Heart left ventricle (tissue), 16 donors: ENCODE measurements at places on chromosomes 4 and X.

DNA sequence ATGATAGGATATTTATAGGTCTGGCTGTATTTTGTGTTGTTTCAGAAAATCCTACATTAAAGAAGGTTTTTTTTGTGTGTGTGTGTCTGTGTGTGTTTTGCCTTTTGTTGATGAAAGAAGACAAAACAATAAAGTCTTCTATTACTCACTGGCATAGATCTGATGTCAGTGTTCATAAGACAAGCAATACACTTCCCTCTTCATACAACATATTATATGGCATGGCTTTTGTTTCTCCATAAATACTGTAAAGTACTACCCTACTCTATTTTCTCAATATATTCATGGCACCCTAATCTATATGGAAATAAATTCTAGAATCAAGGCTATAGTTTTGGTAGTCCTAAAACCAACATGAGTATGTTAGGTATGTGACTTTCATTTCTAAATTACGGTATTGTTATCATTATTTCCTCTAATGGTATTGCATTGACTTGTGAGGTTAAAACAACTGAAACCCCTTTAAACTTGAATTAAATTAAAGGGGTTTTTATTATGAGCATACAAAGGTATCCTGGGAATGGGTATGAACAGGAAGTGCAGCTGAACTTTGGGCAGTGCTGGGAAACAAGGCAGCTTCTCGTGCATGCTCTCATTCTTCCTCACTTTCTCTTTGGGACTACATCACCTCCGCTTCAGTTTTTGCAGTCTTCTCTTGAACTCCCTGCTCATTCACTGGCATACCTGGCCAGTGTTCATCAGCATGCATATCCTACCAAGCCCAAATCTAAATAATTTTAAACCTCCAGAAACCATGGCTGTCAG, 70.5 kb upstream of the PRSS48 start:
- no peak for DNase-seq

DNA sequence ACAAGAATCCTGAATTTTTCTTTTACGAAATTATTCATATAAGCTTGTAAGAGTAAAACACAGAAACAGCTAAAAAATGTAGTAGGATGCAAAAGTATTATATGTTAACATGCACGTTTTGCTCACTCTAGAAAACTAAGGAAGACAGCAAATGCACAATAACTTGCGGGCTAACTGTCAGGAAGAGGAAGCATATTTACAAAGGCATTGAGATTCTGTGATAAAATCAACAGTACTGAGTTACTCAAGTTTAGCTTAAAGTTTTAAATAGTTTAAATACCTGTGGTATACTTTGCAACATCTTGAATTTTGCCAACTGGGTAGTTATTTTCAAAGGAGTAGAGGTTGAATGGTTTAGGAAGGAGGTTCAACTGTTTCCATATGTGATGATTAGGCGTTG, 37.0 kb downstream of the SH2D1A start:
- DNase-seq, result no peak

- no peak for DNase-seq
Observed at GRCh38 chr4:167934216-167934615, 158.1 kb upstream of the ANXA10 start.

DNA sequence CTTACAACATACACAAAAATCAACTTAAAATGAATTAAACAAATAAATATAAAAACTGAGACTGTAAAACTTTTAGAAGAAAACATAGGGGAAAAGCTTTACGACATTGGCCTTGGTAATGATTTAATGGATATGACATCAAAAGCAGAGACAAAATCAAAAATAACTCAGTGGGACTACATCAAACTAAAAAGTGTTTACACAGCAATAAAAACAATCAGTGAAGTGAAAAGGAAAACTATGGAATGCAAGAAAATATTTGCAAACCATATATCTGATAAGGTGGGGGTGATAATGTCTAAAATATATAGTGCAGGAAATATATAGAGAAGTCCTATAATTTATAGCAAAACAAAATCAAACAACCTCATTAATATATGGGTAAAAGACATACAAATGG, 364.4 kb upstream of the INTU start:
- no peak for DNase-seq

GRCh38 chrX:17597836-17598439, 139.4 kb upstream of the SCML1 start:
- DNase-seq, result peak; percentile 74

DNA sequence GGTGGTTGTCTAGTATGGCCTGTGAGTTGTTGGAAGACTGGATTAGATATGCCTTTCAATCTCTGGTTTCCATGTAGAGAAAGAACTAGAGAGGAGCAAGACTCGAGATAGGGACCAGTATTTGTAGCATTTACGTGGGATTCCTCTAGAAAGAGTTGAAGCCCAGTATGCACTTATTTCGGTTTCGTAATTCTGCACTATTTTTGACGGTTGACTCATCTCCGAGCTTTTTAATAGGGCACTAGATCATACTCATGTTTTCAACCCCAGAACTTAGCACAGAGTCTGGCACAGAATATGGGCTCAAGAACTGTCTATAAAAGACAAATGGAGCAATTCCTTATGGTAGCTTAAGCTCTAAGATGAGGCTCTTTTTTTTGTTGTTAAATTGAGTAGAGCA, 15.7 kb downstream of the HELT start:
- DNase-seq, result no peak

GRCh38 chr4:151152028-151152427, 52.6 kb downstream of the RPS3A start:
- DNase-seq, result no peak
